ENCODE measurements at places on chromosomes 2 and 18. TPM values are rescaled to one million over a fixed set of nuclear protein-coding genes. Genes with fewer than 3 reads are reported as not detected.

GRCh38 chr2:102051692-102052277 is 60.0 kb downstream of the IL1R2 start:
- no peak for DNase-seq
- H3K4me1 ChIP-seq, result peaks cover 10% of the 10 kb centered on the region
- H3K4me3 ChIP-seq, result no peak overlapping the region

DNA sequence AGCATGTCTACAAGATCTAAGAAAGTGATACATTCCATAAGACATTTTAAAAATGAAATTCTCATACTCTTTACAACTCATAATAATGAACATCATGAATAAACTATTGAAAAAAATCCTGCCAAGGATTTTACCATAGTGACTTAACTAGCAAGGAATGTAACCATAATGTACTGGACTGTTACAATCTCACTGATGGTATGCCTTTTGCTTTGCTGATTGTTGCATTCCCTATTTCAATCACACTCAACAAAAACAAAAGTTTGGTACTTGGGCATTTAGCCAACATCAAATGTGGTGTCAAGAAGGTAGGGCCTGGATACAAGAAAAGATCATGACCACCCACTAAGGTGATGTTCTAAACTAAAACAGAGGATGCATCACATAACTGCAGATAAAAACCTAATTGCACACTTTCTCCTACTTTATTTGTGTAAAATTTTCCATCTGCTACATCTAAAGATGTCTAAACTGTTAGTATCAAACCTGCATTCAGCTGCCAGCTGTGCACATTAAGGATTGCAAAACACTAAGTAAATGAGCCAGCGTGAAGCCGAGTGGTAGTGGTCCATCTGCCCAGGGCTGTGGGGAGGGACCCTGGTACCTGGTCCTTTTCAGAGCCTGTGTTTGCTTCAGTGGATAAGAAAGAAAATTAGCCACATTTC is 564.4 kb downstream of the ZEB2 start:
- no peaks in the 10 kb centered on the region for H3K27me3 ChIP-seq
- H3K36me3 ChIP-seq, result no peaks in the 10 kb centered on the region
- no peak overlapping the region for H3K27ac ChIP-seq
- no peak overlapping the region for H3K4me3 ChIP-seq

GRCh38 chr2:160294889-160295288 is 94.8 kb upstream of the ITGB6 start:
- no peak overlapping the region for H3K4me3 ChIP-seq
- H3K36me3 ChIP-seq, result no peaks in the 10 kb centered on the region
- peaks cover 14% of the 10 kb centered on the region for H3K4me1 ChIP-seq
- no peak for DNase-seq
- H3K27me3 ChIP-seq, result no peaks in the 10 kb centered on the region

- peaks cover 25% of the 10 kb centered on the region for H3K36me3 ChIP-seq
- H3K4me3 ChIP-seq, result no peak overlapping the region
- H3K27ac ChIP-seq, result peak overlapping the region; percentile 62
- no peaks in the 10 kb centered on the region for H3K27me3 ChIP-seq
- peak; percentile 48 for DNase-seq
These were observed 55.6 kb downstream of the THADA start for GRCh38 chr2:43540021-43540779.

- H3K36me3 ChIP-seq, result peaks cover 7% of the 10 kb centered on the region
- no peak overlapping the region for H3K27ac ChIP-seq
- no peak overlapping the region for H3K4me3 ChIP-seq
- no peak for DNase-seq
- H3K27me3 ChIP-seq, result no peaks in the 10 kb centered on the region
These were observed 385.2 kb downstream of the ARHGAP15 start for GRCh38 chr2:143514413-143514812.

DNA sequence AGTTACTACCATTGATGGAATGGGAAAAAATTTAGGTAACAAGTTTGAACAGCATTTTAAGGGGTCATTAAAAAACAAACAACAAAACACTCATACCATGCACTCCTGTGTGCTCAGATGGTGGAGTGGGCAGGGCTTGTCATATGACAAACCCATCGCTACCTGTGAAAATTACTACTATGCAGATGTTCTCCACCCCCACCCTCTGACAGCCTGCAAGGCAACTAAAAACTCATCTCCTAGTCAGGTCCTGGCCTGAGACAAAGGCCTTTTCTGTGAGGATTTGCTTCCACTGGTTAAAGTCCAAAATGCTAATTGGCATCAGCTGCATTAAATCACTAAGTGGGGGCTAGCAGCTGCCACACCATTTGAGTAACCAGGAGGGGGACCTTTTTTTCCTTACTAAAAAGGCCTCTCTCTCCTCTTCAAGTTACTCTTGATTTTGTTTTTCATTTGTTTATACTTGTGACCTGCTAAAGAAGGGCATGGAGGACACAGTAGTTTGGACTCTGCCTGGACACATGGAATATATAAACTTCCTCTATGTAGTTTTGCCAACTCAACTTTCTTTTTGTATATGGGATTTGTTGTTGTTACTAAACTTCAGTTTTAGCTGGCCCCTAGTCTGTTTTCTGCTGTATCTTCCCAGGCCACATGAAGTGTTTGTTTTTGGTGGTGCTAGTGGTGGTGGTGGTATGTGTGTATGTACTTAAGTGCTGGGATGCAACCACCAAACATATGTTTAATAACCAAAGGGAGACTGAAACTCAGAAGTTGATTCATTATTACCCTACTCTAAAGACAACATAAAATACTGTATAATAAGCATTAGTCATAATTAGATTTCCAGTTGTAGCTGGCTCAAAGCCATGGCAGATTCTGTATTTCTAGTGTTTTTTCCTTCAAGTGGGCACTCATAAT is 121.3 kb downstream of the MAP4K4 start:
- peaks cover 64% of the 10 kb centered on the region for H3K4me1 ChIP-seq
- no peak overlapping the region for H3K4me3 ChIP-seq
- no peaks in the 10 kb centered on the region for H3K36me3 ChIP-seq
- no peak for DNase-seq
- no peaks in the 10 kb centered on the region for H3K27me3 ChIP-seq
- H3K27ac ChIP-seq, result peak overlapping the region; percentile 18

- no peaks in the 10 kb centered on the region for H3K4me1 ChIP-seq
- no peaks in the 10 kb centered on the region for H3K27me3 ChIP-seq
- H3K36me3 ChIP-seq, result no peaks in the 10 kb centered on the region
- H3K27ac ChIP-seq, result no peak overlapping the region
- no peak for DNase-seq
- no peak overlapping the region for H3K4me3 ChIP-seq
These were observed 468.2 kb upstream of the HS6ST1 start for GRCh38 chr2:128786741-128787478.

DNA sequence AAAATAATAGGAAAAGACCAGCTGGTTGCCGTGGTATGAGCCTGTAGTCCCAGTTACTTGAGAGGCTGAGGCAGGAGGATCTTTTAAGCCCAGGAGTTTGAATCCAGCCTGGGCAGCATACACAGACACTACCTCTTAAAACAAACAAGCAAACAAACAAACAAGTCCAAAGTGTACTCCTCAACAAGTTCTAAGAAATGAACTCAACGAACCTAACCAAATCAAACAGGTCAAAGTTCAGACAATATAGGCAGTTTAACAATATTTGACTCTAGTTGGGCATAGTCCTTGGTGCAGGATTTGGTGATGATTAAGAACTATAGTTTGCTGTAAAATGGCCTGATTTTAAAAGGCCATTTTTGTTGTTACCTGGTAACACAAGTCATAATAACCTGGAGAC is 41.9 kb upstream of the RHOB start:
- no peaks in the 10 kb centered on the region for H3K27me3 ChIP-seq
- no peak overlapping the region for H3K4me3 ChIP-seq
- no peaks in the 10 kb centered on the region for H3K4me1 ChIP-seq

DNA sequence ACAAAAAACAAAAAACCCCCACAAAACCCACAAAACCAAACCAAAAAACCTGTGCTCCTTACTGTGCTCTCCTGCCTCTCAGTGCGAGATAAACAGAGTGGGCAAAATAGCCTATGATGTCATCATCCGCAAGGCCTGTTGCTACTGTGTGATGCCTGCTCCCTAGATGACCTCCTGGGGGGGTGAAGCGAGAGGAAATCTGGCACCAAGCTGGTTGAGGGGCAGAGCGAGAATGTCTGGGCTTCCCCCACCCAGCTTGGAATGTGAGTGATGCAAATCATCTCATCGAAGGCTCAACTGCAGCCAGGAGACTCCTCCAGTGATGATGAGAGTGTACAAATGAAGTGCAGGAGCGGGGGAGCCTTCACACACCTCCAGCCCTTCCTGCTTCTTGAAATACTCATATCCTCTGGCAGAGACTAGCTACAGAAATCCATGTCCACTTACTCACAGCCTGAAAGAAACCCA is 57.7 kb upstream of the MAP4K3 start:
- peak overlapping the region; percentile 27 for H3K27ac ChIP-seq
- H3K36me3 ChIP-seq, result no peaks in the 10 kb centered on the region
- peaks cover 26% of the 10 kb centered on the region for H3K4me1 ChIP-seq

GRCh38 chr2:63755216-63755615 is 86.5 kb upstream of the UGP2 start:
- H3K27me3 ChIP-seq, result no peaks in the 10 kb centered on the region
- H3K36me3 ChIP-seq, result no peaks in the 10 kb centered on the region
- H3K27ac ChIP-seq, result no peak overlapping the region
- DNase-seq, result no peak

DNA sequence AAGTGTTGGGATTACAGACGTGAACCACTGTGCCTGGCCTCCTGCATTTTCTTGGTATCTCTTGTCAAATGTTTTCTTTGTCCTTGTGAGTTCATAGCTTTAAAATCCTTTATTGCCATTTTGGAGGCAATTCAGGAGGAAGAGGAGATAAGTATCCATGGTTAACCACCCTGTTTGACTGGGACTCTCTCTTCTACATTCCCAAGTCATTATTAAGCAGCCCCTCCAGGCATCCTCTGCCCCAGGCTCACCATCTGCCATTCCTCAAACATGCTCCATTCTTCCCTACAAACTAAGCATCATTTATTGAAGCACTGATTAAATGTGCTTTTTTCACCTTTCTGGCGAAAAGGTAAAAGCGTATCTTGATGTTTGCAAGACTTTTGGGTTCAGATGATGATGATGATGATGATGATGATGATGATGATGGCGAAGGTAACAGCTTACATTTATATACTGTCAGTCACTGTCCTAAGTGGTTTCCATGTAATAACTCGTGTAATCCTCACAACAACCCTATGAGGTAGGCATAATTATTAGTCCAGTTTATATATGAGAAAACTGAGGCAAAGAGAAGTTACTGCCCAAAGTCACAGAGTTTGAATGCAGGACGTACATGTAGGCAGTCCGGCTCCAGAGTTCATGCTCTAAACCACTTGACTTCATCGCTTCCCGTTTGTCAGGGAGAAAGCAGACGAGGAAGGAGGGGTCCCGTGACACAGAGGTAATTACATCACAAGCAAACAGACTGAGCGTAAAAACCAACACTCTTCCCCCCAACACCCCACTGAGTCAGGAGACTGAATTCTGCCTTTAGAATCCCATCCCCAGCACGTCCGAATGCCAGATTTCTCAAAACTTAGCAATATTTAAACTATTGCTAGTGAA is 69.7 kb upstream of the ACKR3 start:
- no peak for DNase-seq
- no peaks in the 10 kb centered on the region for H3K27me3 ChIP-seq
- no peak overlapping the region for H3K4me3 ChIP-seq

GRCh38 chr2:189254268-189254883 is 74.8 kb upstream of the COL5A2 start:
- no peaks in the 10 kb centered on the region for H3K36me3 ChIP-seq
- no peaks in the 10 kb centered on the region for H3K4me1 ChIP-seq
- no peak overlapping the region for H3K27ac ChIP-seq

GRCh38 chr18:57900906-57901435 is 97.9 kb upstream of the ATP8B1 start:
- DNase-seq, result no peak
- H3K4me1 ChIP-seq, result no peaks in the 10 kb centered on the region
- no peaks in the 10 kb centered on the region for H3K27me3 ChIP-seq
- H3K4me3 ChIP-seq, result no peak overlapping the region
- H3K27ac ChIP-seq, result no peak overlapping the region

Gene CRIM1
- 89.3 TPM for total RNA-seq

Gene NPC1
- total RNA-seq, result 14.5 TPM

Gene LYPD1
- total RNA-seq, result 0.34 TPM

Gene GAD1
- total RNA-seq, result 0.32 TPM

Gene SLC11A1
- total RNA-seq, result 31.0 TPM

Gene SPATA3
- total RNA-seq, result not detected

Gene SCTR
- total RNA-seq, result 0.52 TPM

Gene IFIH1
- total RNA-seq, result 6.8 TPM

Gene EGR4
- total RNA-seq, result not detected

Gene AQP12B
- total RNA-seq, result not detected

Data from heart left ventricle (tissue), 16 donors.